ENCODE measurements at places on chromosomes 7 and 10.

GRCh38 chr7:8277394-8277982, 15.5 kb upstream of the ICA1 start:
- DNase-seq, result no peak

DNA sequence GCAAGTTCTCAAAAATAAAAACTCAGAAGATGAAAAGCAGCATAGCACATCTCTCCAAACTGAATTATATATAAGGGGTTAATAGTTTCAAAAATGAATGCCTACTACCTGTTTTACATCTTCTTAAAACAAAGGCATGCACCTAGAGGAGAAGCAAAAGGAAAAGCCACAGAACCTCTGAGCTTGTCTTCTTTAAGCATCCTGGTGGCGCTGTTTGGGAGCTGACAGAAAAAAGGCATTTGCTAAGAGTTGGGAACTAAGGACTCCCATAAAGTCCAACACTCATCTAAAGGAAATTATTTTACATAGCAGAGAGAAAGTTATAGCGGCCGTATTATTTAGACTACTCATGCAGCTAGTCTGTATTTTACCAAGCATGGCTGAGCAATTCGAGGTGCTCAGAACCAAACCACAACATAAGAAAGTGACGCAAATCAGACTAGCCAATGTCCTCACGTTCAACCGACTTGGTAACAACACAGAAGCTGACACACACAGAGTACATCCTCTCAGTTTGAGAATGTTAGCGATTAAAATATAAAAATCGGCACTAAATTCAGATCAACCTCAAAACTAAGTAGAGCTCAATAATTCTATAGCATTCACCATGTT, 38.8 kb downstream of the PTN start:
- DNase-seq, result no peak

DNA sequence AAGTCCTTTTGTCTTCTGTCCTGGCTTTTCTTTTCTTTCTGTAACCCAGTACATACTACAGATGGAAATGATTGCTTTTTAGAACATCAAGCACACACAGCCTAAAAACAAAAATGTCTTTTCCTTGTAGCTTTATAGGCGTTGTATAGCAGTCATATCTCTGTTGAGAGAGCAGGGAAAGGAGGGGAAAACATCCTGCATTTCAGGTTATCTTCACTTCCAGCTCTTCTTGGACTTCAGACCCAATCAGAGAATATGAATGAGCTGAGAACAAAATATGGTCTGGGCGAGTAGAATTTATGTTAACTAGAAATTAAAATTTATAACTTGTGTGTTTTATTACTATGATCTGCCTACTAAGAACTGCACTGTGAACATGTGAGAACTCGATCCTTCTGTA, 14.7 kb downstream of the TMEM60 start:
- no peak for DNase-seq

- DNase-seq, result no peak
Observed at GRCh38 chr7:73869011-73869798, 8.2 kb downstream of the TMEM270 start.

DNA sequence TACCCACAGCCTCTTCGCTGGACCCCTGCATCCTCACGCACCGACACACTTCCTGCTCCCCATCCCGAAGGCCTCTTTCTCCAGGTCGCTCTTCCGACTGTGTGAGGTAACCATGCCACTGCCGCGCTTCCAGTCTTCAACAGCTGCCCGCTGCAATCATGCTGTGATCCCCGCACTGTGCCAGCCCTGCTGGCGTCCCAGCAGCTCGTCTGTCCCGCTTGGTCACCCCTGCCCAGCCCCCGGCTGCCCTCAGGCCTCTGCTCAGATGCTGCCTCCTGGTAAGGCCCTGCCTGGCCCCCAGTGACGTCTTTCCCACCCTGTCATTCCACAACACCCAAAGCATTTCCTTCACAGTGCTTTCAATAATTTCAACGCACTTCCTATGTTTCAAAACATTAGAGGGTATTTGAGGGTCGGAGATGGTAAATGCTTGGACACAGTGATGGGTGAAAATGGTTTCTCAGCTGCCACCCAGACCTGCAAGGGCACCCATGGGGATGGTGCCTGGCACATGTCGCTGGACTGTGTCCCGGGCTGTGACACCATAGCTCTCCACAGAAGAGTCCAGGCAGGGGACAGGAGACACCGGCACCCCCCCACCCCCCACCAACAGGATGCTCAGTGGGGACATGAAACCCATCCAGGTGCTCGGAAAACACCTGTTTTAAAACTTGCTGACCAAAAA, 125.2 kb downstream of the MAD1L1 start:
- DNase-seq, result no peak

- DNase-seq, result no peak
Observed at GRCh38 chr10:107166403-107166802, 1.9 kb upstream of the SORCS1 start.

DNA sequence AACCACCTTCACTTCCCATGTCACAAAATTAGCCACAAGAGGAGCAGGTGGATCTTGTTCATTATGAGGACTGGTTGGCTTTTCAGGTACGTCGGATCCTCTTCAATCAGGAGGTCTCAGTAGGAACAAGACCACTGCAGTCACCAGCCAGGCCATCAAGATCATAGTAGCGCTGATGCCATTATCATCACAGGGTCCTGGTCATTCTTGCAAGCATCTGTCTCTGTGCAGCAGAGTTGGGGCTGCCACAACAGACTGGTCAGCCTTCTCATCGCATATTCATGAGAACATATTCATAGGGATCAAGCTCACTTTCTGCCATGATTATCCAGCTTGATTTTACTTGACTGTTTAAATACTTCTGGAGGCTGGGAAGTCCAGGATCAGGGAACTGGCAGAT, 67.1 kb downstream of the ADCYAP1R1 start:
- no peak for DNase-seq

DNA sequence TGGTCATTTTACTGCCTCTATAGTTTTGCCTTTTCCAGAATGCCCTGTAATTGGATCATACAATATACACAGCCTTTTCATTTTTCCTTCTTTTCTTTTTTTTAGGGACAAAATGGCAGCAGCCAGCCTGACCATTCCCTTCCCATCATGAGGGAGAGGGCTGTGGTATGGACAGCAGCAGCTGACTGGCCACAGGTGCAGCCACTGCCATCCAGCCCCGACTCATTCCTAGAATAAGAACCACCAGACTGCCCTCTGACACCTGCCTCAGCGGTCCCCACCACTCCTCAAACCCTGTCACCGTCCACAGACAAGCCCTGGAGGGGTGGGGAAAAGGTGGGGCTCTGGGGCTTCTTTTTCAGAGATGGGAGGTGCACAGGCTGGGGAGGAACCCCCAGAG, 92.8 kb downstream of the EPDR1 start:
- no peak for DNase-seq

- no peak for DNase-seq
Observed at GRCh38 chr10:59283456-59284091, 78.8 kb downstream of the FAM13C start.

DNA sequence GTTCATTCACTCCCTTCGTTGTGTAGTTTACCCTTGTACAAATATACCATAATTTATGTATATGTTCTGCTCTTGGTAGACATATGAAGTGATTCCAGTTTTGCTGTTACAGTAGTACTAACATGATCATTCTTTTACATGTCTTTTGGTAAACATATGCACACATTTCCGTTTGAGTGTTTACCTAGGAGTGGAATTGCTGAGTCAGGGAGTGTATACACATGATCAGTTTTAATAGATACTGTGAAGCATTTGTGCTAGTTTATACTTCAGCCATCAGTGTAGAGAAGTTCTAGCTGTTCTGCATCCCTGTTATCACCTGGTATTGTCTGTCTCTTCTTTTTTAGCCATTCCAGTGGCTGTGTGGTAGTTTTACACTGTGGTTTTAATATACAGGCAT, 34.5 kb upstream of the CYP26C1 start:
- DNase-seq, result no peak

DNA sequence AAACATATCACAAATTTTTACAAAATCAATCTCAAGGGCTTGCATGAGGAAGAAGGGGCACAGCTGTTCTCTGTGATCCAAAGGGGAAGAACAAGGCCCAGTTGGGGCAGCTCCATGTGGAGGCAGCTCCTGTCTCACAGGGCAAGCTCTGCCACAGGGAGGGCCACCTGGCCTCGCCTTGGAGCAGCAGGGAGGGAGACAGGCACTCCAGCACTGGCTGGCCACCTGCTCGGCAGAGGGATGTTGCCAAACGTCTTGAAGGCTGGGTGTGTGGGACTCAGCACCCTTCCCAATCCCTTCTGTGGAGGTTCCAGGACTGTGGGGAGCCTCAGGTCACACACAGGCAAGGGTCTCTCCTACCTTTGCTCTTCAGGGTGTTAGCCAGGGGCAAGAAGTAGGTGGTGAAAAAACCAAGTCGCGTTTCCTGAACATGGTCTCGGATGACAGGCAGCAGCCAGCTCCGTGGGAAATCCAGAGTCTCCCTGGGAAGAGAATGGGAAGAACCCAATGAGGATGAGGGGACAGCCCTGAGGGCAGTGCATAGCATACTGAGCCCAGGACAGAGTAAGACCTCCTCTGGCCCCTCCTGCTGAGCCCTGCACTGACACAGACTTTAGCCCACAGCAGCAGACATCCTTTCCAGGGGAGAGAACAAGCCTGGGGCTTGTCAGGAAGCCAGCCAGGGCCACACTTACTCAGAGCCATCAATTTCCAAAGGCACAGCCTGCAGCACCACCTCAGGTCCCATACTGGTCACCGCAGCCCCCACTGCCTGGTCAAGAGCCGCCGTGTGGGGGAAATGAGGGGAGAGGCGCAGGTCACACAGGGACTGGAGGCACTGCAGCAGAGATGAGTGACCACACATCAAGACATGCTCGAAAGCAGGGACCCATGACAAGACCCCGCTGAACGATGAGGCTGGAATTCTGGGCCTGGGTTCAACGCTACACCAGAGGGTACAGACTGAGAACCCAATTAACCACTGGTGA, 21.9 kb downstream of the RRP12 start:
- no peak for DNase-seq

DNA sequence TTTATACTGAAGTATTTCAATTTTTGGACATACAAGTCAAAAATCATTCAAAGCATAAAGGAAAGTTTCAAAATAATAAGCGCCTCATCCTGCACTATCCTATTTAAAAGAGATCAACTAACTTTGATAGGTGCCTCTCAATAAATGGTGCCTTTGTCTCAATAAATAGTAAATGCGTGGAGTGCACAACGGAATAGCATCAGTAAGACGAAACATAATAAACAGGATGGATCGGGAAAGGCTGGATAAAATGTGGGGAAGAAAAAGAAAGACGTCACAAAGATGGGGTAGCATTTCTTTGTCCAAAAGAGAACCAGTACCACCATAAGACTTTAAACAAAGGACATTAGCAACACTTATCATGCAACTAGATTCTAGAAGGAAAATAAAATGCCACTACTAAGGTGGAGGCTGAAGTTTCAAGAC, 571 bp upstream of the PRKAR2B start:
- DNase-seq, result no peak

DNA sequence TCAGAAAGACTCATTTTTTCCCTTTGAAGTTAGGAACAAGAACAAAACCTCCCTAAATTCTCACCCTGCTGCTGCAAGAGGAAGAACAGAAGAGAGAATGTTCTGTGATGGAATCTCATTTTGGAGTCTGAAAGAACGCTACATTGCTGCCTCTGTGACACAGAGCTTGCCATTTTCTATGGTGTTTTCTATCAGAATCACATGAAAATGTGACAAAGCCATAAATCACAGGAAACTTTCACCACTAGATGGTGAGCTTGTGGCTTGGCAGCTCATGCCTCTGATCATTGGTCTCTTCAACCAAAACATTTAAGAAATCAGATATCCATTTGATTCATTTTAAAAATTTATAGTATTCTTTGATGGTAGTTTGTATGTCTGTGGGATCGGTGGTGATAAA, 82.9 kb downstream of the CADPS2 start:
- DNase-seq, result no peak

- DNase-seq, result no peak
Observed at GRCh38 chr10:116300542-116300941, 23.7 kb upstream of the CCDC172 start.

DNA sequence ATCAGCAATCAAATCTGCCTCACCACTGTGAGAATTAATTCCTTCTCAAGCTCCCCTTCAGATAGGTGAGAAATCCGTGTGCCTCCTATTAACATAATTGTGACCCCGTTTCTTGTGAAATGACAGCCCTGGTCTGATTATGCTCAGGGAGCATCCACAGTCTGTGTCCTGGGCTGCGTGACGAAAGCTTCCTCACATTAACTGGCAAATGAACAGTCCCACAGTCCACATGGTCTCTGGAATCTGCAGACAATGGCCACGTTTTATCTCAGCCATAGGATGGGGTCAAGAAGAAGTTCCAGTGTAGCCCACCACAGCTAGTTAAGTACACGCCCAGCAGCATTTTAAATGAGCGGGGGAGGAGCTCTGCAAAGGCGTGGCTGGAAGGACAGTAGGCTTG, 229.2 kb downstream of the RPS24 start:
- DNase-seq, result no peak

- DNase-seq, result no peak
Observed at GRCh38 chr10:97796651-97797050, 24.9 kb upstream of the SFRP5 start.

DNA sequence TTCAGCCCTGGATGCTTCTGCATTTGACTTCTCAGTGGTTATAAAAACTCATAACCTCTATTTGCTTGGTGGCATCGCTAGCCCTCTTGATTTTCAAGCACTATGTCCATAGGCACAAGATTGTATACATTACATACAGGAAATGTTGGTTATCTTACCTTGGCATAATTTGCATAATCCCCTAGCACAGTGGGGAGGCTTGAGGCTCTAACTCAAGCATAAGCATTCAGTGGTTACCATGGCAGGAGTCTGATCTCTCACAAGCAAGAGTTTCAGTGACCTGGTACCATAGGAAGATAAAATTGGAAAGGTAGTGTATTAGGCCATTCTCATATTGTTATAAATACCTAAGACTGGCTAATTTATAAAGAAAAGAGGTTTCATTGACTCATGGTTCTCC, 121.8 kb downstream of the PLXDC2 start:
- DNase-seq, result no peak

DNA sequence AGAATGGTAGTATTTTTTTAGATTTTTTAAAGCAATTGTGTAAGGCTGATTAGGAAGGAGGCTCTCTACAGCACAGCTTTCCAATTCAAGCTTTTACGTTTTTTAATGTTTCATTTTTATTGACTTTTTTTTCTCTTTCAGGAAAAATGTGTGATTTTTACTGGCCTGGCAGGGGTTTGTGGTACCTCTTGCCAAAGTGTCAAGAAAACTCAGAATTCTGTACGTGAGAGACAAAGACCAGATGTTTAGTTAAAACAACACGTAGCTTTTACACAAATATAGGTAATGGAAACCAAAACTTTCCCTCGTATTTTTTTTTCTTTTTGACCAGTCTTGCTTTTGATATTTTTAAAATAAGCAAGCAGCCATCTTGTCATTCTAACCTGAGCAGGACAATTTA, 6.0 kb upstream of the NPVF start:
- DNase-seq, result no peak

DNA sequence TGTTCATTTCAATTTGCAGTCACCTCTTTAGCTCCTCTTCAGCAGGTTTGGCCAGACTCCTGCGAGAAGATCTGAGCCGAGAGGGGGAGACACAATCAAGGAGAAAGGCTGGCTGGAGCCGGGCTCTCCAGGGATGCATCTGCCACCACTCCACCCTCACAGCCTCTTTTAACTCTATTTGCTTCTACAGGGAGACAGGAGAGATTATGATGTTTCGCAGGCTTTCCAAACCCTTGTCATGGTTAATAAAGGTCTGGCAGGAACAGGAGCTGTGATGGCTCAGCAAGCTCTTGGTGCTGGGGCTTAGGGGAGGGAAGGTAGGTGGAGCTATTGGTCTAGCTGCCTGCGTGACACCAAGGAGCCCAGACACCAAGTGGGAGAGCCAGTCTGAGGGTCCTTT, 448.1 kb upstream of the PODXL start:
- DNase-seq, result no peak

Measured in stimulated activated CD4-positive, alpha-beta T cell treated with anti-CD3 and anti-CD28 coated beads, TNF-alpha, amount 100 ng/mL, for 1 hour (primary cell).